AG04449 (cell line): ENCODE measurements at places on chromosomes 7 and 10.

DNA sequence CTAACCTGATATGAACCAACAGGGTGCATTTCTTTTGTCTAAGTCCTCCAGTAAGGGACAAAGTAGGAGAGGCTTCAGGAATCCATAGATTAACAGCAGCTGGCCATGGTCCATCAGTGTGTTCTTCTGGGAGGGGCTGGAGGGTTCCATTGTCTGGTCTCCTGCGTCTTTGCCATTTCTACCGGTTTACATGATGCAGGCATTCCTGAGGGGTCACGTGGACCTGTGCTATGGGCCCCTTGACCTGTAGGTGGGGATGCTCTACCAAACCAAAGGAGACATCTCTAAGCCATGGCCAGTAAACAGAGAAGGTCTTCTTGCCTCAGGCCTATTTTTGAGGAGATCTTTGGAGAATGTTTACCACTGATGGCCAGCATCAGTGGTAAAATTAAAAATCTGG, 28.7 kb upstream of the HABP2 start:
- no peak for DNase-seq

DNA sequence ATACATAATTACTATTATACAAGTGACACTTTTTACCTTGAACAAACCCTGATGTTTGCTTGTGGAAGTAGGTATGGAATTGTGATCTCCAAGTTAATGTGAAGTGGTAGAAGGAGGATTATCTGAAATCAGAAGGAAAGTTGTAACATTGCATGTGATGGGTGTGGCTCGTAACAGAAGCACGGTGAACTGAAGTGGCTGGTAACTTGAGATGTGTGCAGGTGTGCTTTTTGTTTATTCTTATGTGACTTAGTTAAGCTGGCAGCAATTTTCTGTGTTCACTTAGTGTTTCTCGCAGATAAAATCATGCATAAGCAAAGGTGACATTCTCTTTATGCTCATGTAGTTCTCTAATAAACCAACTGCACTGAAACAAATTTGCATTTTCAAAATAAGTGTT, 82.3 kb downstream of the ZEB1 start:
- no peak for DNase-seq

- DNase-seq = no peak
Measured at GRCh38 chr7:102093599-102094315, 192.9 kb upstream of the SH2B2 start.

DNA sequence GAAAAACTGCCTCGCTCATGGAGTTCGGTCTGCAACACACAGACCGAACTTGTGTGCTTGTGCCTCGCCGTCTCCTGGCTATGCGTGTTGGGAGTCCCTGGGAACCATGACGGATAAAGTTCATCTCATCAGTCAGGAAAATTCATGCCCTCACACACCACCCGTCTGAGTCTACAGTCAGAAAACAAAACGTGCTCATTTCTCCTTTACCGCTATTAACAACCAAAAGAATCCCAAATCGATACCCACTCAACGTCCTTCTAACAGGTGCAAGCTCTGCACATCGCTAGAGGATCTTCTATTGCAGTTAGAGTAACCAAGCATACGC, 13.6 kb downstream of the CNPY1 start:
- DNase-seq = no peak

GRCh38 chr10:14453593-14453992, 122.9 kb upstream of the FRMD4A start:
- DNase-seq = no peak

DNA sequence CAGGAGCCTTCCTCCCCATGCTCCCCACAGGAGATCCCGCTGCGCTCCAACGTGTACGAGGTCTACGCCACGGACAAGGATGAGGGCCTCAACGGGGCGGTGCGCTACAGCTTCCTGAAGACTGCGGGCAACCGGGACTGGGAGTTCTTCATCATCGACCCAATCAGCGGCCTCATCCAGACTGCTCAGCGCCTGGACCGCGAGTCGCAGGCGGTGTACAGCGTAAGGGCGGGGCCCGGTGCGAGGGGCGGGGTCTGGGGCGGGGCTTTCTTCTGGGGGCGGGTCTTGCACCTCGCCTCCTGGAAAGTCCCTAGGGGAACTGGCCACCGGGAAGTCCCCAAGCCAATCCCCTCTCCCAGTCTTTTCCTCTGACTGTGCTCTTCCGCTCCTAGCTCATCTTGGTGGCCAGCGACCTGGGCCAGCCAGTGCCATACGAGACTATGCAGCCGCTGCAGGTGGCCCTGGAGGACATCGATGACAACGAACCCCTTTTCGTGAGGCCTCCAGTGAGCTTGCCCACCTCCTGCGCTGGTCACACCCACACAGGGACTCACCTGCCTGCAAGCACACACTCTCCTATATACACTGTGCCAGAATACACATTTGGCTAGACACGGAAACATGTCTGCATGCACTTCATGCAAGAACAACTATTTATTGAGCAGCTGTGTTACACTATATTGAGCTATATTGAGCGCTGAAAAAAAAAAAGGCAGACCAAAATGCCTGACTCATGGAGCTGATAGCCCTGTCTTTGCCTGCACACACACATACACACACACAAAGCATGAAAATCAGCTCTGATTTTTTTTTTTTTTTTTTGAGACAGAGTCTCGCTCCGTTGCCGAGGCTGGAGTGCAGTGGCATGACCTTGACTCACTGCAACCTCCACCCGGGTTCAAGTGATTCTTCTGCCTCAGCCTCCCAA, 32.7 kb upstream of the VSIR start:
- DNase-seq = no peak

DNA sequence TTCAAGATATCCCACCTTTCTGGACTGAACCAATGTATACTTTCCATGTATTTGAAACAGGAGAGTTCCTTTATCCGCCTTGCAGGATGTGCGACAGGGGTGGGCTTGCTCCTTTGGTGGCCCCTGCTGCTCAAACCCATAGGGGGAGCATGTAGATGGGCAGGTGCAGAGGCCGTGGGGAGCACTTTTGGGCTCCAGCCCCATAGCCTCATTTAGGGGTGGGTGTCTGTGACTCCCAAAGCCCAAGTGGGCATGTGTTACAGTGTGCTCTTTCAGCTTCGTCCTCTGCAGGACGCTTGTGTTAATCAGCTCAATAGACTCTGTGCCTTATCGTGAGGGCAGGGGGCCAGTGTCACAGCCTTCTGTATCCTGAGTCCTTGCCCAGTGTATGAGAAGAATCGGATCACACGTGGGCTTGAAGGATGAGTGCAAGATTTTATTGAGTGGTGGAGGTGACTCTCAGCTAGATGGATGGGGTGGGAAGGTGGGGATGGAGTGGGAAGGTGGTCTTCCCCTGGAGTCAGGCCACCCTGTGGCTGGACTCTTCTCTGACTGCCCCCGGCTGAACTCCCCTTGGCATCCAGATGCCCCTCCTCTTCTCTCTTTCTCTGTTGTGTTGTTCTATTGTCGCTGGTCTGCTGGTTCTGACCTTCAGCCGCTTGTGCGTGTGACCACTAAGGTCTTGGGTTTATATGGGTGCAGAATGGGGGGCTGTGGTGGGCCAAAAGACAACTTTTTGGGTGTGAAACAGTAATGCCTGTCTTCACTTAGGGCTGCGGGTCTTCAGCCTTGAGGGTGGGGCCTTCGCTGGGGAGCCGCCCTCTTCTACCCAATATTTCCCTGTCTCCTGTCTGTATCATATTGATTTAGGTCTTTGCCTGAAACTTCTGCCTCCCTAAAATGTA, 262.2 kb downstream of the GLRX3 start:
- no peak for DNase-seq

- no peak for DNase-seq
Measured at GRCh38 chr7:157434231-157434630, 97.4 kb downstream of the DNAJB6 start.
